ENCODE measurements at places on chromosomes 2 and 18.
A peak's percentile ranks its signal among the peaks of the same experiment; 100 is the strongest.

GRCh38 chr2:76280686-76281085, 570.0 kb upstream of the GCFC2 start:
- no peak for DNase-seq

DNA sequence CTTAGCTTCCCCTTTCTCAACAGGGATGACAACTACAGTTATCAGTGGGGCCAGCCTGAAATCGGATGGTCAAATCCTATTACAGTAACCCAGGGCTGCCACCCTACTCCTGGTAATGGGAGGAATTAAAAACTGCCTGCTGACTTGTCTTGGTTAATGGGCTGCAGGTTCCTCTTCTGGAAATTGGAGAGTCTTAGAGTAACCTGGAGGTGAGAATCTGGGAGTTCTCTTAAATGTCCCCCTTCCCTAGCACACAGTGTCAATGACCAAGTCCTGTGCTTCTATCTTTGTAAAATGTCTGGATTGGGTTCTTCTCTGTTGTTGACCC, 113.1 kb downstream of the DDX1 start:
- DNase-seq = no peak

- DNase-seq = no peak
These were observed 173.6 kb downstream of the ADCYAP1 start for GRCh38 chr18:1078301-1078700.

- DNase-seq = no peak
These were observed 16.7 kb downstream of the D2HGDH start for GRCh38 chr2:241751152-241751551.

DNA sequence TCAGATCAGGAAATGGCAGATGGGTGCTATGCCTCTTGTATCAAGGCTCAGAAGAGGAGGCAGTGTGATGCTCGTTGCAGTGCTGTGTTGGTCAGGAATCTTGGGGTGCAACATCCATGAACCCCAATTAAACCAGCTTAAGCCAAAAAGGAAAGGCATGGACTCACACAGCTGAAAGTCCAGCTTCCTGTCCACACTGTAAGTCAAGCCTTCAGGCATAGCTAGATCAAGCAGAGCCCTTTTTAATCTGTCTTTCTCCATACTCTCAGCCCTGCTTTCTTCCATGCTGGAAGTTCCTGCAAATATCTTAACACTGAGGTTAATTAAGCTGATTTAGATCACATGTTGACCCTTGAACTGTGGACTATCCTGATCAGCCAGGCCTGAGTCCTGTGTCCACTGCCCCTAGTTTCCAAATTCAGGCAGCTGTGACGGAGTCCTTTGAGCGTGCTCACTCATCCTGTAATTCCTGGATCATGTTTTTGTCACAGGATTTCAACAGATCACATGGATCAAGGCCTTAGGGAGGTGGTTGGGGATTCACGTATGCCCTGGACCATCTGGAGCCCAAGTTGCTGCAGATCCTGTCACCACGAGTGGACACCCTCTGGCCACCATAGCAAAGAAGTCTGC, 4.5 kb upstream of the C2orf74 start:
- DNase-seq = no peak

DNA sequence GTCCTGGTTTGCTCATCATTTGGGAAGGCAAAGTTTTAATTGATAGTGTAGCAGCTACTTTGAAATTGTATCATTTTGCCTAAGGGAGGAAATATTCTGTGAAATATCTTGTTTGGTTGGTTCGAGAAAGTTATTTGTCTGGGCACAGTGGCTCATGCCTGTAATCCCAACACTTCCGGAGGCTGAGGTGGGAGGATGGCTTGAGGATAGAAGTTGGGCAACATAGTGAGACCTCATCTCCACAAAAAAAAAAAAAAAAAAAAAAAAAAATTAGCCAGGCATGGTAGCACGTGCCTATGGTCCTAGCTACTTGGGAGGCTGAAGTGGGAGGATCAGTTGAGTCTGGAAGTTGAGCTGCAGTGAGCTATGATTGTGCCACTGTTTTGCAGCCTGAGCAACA, 3.1 kb upstream of the ADGRF3 start:
- no peak for DNase-seq

DNA sequence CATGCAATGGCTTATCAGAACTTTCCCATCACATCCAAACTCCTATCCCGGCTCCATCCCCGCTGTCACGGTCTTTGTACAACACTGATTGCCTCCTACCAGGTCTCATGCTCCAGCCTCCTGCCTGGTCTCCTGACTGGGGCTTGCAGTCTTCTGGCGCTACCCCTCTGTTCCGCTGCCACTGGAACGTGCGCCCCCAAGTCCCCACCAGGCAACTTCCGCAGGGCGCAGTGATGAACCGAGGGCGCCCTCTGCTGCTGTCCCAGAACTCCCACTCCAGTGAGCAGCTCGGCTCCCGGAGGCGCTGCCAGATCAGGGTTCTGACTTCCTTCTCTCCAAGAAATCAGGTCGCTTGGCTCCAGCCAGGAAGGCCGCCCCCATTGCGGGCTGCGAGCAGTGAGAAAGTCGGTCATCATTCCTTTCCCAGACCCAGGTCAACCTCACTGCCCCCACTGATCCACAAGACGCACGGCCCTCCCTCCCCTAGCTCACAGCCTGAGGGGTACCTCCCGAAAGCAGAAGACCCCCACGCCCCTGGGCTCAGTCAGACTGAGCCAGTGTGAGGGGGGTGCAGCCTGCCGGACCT, 43.9 kb upstream of the RAB11FIP5 start:
- peak; percentile 58 for DNase-seq

- DNase-seq = no peak
These were observed 419.2 kb upstream of the CYRIA start for GRCh38 chr2:17084877-17085276.

All from urothelium cell line (cell line).